CD4-positive, alpha-beta T cell treated with Interleukin-17A for 4 hours (primary cell): ENCODE measurements at places on chromosomes 2 and 18.

DNA sequence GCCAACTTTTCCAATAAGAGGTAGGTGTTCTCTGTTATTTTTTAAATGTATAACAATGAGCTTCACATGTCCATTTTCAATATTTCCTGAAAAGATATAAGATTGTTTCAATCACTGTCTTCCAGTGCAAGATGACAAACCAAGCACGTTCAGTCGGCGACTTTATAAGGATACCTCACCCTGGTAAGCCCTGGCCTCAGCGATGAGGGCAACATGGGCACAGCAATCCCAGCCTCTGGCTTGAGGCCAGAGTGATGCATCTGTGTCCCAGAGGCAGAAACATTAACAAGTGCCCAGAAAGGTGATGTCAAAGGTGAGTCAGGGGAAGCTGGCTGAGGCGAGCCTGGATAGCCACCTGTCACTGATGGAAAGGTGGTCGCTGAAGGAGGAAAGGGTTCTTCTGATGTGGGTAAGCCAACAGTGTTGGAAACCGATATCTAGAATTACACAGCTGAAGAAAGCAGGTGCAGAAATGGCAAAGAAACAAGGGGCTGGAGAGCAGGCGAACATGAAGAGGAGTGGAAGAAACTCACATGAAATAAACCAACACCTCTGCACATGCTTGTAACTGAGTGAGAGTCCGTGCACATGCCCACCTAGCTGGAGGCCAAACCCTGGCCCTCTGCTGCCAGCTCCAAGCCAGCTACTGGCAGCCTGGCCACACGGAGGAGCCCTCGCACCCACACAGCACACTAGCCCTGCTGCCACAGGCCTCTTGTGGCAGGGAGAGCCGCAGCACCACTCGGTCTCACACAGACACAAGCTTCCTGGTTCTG, 65.5 kb downstream of the FBXO15 start:
- peak; percentile 80 for DNase-seq

DNA sequence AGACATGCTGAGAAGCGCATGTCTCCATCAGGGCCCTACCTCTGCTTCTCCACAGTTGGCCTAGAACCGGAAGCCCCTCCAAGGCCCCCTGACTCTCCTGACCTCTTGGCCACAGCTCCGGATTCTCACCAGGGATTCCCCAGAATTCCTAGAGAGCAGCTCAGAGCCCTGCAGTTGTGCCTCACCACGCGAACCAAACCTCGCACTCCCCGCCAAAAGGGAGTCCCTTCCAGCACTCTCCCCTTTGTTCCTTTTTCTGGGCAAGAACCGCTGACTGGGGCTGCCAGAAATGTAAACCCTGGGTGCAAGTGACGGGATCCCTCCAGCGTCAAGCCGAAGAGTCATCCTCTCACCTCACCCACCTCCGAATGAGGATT, 36.7 kb downstream of the AFF3 start:
- no peak for DNase-seq

DNA sequence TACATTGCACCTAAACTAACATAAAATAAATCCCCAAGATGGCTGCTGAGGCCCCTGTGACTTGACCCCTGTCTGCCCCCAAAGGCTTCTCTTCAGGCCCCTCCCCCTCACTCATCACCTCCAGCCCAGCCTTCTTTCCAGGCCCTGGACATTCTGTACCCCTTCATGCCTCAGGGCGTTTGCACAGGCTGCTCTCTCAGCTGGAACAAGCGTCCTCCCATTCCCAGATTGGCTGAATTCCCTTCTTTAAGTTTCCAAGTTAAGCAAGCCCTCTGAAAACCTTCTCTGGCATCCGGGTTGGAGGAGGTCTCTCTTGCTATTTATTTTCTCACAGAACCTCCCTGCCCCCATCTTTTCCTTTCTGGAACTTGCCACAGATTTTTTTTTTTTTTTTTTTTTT, 165.2 kb upstream of the BCL2L11 start:
- DNase-seq, result no peak

DNA sequence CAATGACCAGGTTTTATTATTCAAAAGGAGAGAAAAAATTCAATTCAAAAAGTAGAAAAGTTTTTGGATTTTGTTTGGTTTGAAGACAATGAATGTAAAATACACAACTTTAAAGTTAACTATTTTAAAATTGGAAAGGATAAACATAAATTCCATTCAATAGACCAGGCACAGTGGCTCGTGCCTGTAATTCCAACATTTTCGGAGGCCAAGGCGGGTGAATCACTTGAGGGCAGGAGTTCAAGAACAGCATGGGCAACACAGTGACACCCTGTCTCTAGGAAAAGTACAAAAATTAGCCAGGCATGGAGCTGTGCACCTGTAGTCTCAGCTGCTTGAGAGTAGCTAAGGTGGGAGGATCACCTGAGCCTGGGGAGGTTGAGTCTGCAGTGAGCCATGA, 54.7 kb downstream of the SCN9A start:
- DNase-seq, result no peak

DNA sequence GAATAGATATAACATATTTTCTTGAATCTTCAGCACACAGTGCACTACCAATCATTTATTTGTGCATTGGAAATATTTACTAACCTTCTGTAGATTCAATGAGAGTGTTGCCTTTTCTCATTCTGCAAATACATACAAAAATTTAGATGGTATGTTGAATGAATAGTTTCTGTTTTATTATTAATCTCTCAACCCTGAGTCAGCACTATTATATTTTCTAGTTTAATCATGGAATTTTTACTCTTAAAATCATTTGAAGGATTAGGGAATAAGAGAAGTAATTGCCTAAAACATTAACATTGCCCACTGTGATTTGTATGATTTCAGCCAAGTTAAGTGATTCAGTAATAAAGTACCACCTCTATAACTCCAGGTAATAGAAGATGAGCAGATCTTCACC, 370.2 kb upstream of the CDH7 start:
- no peak for DNase-seq

DNA sequence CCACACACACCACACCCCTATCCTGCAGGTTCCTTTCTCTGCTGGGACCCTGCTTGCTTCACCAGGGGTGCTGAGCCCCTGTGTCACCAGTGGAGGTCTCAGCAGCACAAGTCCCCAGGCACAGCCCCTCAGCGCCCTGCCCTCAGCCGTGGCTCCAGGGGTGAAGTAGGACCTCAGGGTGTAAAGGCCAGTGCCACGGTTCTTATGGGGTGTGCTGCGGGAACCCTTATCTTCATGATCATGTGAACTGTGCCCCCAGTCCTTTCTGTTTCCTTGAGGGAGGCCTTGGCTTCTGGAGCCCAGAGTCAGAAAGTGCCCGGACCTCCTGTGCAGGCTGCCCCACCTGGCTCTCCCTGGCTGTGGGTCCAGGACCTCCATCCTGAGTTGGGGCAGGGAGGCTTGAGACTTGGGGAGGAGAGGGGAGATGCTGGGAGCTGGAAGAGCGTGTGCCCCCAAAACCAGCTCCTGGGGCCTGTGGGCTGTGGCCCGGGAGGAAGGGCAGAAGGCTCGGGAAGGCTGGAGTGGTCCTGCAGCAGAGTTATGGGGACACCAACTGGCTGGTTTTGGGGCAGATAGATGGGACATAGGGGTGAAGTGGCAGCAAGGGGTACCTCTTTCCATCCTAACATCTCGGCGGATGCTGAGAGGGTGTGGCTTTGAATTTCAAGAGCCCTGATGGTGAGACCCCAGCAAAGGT, 20.2 kb upstream of the KLF11 start:
- DNase-seq, result no peak

DNA sequence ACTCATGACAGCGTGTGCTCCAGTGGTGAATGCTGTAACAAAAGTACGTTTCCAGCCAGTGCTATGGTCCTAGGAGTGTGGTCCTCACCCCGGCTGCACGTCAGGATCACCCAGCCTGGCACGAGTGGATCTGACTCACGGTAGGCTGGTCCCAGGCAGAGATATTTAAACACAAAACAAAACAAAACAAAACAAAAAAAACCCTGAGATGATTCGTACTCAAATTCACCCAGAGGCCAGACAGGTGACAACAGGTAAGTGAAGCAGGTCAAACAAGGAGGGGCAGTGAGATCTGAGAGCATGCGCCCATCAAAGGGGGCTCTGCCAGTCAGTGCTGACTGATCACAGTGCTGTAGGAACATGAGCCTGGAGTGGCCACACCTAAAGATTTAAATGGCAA, 43.2 kb downstream of the C2orf76 start:
- no peak for DNase-seq

- no peak for DNase-seq
Measured at GRCh38 chr2:18560797-18561085, 288 bp upstream of the RDH14 start.

DNA sequence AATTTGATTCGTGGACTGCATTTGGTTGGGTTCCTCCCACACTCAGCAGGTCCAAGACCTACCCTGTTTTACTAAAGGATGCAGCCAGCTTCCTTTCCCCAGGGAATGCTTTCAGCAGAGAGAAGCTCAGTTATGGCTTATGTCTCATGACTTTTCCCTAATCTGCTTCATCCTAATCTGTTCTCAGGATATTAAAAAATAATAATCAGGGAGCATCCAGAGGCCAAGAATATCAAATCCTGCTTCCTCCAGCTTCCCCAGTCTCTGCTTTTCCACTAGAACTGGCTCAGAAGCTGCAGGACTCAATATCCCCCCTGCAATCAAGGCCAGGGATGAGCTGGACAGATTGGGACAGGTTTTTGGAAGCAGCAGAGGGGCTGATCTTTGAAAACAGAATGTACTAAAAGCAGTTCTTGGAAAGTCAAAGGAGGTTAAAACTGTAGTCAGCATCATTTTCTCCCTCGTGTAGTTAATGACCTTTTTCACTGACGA, 326.9 kb upstream of the TNP1 start:
- no peak for DNase-seq

- DNase-seq, result no peak
Measured at GRCh38 chr2:28607730-28608499, 112.1 kb downstream of the PLB1 start.

DNA sequence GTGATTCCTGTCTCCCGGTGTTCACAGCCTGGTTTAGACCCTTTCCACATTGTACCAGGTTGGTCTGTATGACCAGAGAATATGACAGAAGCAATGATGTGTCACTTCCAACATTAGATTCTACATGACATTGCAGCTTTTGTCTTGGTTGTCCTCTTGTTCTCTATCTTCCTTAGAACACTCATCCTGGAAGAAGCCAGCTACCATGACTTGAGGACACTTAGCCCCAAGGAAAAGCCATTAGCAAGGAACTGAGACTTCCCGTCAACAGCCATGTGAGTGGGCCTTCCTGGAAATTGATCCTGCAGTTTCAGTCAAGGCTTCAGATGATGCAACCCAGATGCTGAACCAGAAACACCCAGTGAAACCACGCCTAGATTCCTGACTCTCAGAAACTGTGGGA, 143.3 kb downstream of the MREG start:
- no peak for DNase-seq

DNA sequence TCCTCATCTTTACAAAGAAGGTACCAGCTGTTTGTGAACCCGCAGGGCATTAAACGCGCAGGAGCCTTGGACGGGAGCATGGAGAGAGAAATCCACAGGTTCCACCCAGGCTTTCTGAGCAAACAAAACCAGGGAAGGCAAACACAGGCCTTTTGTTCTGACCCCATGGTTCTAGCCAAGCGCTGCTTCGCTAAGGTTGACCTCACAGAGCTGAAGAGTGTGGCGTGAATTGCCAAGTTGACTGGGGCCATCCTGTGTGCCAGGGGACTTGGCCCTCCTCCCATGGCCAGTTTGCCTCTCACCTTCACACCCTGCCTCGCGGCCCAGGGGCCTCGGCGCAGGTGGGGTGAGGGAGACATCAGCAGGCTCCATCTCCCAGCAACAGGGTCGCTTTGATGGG, 74.1 kb downstream of the VAPA start:
- DNase-seq, result no peak

DNA sequence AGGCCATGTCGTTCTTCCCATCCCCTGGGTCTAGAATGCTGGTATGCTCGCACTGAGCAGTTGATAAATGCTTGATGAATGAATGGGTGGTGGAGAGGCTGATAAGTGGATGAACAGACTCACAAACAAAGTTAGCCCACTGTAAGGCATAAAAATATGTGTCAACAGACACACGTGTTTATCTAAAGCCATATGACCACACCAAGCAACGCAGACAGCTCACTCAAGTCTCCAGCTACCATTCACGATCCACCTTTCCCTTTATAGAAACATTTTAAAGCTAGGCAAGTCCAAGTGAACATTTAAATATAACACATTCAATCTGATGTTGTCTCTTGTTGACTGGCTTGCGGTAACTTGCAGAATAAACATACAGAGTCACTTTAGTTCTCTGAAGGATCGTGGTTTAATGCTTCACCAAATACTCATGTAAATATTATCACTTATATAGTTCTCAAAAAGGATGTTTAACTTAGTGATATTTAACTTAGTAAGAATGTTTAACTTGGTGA, 105.5 kb downstream of the NOL10 start:
- DNase-seq, result no peak

DNA sequence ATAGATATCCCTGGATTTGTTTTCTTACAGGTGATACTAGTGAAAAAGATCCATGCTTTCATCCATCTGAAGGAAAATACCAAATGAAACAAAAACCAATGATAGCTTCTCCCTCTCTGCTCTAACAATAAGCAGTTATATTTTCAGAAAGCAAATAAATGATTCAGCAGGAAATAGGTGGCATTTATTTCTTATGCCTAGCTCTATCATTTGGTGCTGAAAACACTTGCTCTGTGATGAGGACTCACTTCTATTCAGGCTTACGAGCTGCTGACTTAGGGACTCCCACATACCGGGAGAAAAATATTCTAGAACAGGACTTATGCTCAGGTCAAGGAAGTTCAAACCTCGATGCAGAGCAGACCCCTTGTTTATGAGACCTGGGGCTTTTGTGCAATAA, 142.6 kb downstream of the SETBP1 start:
- no peak for DNase-seq

DNA sequence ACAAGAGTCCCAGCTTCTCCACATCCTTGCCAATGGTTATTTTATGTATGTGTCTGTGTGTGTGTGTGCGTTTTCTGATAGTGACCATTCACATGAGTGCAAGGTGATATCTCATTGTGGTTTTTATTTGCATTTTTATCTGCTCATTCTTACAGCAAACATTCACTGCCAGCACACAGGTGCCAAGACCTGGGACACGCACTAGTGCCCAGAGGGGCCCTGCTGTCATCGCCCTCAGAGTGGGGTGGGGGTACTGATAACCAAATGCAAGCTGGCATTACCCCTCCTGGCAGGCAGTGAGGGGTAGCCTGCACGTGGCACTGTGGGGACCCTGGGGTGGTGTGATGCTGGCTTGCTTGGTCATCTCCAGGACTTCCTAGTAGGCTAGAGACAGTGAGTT, 285.4 kb downstream of the LPIN1 start:
- DNase-seq, result no peak

DNA sequence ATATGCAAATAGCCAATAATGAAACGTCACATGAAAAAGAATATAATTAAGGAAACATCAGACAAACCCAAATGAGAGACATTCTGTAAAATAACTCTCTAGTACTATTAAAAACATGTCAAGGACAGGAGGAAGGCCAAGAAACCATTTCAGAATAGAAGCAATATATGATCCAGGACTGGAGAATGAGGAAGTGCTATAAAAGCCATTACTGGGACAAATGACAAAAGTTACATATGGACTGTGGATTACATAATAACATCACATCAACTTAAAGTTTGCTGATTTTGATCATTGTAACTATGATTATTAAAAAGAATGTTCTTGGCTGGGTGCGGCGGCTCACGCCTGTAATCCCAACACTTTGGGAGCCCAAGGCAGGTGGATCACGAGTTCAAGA, 81.3 kb downstream of the CRACDL start:
- DNase-seq, result no peak
